NCI-H69 (cell line): ENCODE measurements at places on chromosomes 16 and 17.
A peak's percentile ranks its signal among the peaks of the same experiment; 100 is the strongest.

- DNase-seq: no peak
Measured at GRCh38 chr17:17703140-17703919, 22.1 kb downstream of the RAI1 start.

DNA sequence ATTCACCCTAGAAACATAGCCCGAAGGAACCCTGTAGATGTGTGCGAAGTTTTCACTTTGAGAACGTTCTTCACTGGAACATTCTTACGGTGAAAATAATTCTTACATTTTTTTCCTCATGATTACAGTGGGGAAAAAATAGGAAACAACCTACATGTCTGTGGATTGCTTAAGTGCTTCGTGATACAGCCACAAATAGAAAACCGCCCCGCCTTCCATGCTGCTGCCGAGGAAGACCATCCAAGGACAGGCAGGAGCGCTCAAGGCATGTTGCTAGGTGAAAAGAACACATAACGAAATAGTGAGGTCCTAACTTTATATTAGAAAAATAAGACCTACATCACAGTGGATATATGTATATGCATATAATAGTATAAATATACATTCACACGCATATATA, 78.8 kb downstream of the BMERB1 start:
- no peak for DNase-seq

GRCh38 chr16:30896261-30896888, at the start of gene CTF1:
Gene CTF1 (plus strand): TSS chr16:30896614. CDS start chr16:30896644, 30 bp downstream.
- DNase-seq: peak; percentile 72

DNA sequence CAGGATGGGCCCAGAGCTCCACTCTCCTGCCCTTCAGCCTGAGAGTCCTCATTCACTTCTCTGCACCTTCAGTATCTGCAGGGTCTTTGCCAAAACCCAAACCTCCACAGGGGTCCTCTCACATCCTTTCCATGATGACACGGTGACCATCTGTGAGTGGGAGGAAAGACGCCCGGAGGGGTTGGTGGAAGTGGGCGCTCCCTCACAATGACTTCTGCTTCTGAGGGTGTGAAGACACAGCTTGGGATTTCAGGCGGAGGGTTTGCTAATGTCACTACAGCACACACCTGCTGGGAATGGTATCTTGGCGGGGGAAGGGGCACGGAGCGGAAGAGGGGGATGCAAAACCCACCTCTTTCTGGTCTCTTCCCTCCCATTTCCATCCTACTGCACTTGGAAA, 115.1 kb upstream of the SDK2 start:
- DNase-seq: no peak

DNA sequence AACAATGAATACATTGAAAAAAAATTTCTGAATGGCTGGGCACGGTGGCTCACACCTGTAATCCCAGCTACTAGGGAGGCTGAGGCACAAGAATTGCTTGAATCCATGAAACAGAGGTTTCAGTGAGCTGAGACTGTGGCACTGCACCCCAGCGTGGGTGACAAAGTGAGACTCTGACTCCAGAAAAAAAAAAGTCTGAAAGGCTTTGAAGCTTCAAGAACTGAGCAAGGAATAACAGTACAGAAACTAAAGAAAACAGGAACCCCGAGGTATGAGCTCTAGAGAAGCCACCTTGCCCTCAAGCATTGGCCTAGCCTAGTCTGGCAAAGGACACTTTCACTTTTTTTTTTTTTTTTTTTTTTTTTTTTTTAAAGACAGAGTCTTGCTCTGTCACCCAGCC, 45.0 kb downstream of the TEX2 start:
- no peak for DNase-seq
